ENCODE measurements at places on chromosomes 7 and 10.

DNA sequence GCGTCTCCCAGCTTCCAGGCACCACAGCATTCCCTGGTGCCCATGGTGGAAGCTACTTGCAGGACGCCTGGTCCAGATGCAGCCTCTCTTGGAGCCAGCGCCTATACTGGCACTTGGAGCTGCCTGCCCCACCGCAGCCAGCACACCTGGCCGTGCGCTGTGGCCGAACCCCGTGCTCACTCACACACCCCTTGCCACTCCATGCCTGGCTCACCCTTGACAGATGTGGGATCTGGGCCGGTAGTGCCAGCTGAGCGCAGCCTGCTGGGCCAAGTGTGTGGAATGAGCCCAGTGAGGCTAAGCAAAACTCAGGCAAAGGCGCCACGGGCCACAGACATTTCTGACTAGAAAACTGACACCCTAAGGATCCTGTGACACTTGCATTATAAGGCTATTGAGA lies 884.8 kb downstream of the LRMDA start:
- H3K27ac ChIP-seq, result no peak overlapping the region
- H3K27me3 ChIP-seq, result no peaks in the 10 kb centered on the region
- H3K4me3 ChIP-seq, result no peak overlapping the region
- DNase-seq, result no peak

DNA sequence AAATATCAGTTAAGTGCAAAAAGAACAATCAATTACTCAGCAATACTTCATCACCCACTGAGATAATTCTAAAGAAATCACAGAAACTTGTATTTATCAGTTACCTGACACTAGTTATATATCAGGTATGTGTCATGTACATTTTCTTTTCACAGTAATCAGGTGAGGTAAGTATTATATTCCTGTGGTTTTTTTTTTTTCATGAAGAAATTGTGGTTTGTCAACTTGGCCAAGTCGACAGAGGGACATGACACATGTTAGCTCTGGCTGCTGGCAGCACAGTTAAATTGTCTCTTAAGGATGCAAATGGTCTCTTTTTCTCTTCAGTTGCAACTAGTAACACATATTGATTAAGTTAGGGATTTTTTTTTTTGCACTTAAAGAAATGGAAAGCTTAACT lies 13.7 kb upstream of the GPR141 start:
- H3K27me3 ChIP-seq, result no peaks in the 10 kb centered on the region
- no peaks in the 10 kb centered on the region for H3K36me3 ChIP-seq
- no peak for DNase-seq
- no peak overlapping the region for H3K4me3 ChIP-seq

GRCh38 chr7:133139350-133139749 lies 57.5 kb upstream of the CHCHD3 start:
- no peaks in the 10 kb centered on the region for H3K36me3 ChIP-seq
- no peak for DNase-seq
- H3K27ac ChIP-seq, result no peak overlapping the region

DNA sequence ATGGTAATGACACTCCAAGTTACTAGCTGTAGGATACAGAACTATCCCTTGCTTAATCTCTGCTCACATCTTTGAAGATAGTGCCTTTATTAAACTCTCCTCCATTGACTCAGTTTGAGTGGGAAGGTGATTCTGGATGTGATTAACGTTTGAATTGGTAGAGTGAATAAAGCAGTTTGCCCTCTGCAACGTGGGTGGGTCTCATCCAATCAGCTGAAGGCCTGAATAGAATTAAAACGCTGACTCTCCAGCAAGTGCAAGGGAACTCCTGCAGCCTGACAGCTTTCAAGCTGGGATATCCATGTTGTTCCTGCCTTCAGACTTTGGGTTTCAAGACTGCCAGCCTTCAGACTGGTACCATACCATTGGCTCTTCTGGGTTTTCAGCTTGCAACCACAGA lies 21.6 kb downstream of the KLF14 start:
- no peaks in the 10 kb centered on the region for H3K36me3 ChIP-seq
- no peak overlapping the region for H3K27ac ChIP-seq
- no peaks in the 10 kb centered on the region for H3K4me1 ChIP-seq
- DNase-seq, result no peak
- H3K27me3 ChIP-seq, result no peaks in the 10 kb centered on the region

GRCh38 chr7:24911213-24911603 lies 68.8 kb downstream of the OSBPL3 start:
- H3K4me3 ChIP-seq, result no peak overlapping the region
- H3K36me3 ChIP-seq, result no peaks in the 10 kb centered on the region
- no peak for DNase-seq
- H3K27ac ChIP-seq, result no peak overlapping the region
- H3K4me1 ChIP-seq, result peaks cover 13% of the 10 kb centered on the region

- no peak for DNase-seq
- no peak overlapping the region for H3K27ac ChIP-seq
- no peak overlapping the region for H3K4me3 ChIP-seq
Measured at GRCh38 chr7:597348-598178, 77.9 kb upstream of the PDGFA start.

GRCh38 chr7:138825049-138825721 lies 27.2 kb upstream of the ATP6V0A4 start:
- no peak for DNase-seq
- H3K27ac ChIP-seq, result no peak overlapping the region
- no peaks in the 10 kb centered on the region for H3K4me1 ChIP-seq
- H3K4me3 ChIP-seq, result no peak overlapping the region
- no peaks in the 10 kb centered on the region for H3K36me3 ChIP-seq

DNA sequence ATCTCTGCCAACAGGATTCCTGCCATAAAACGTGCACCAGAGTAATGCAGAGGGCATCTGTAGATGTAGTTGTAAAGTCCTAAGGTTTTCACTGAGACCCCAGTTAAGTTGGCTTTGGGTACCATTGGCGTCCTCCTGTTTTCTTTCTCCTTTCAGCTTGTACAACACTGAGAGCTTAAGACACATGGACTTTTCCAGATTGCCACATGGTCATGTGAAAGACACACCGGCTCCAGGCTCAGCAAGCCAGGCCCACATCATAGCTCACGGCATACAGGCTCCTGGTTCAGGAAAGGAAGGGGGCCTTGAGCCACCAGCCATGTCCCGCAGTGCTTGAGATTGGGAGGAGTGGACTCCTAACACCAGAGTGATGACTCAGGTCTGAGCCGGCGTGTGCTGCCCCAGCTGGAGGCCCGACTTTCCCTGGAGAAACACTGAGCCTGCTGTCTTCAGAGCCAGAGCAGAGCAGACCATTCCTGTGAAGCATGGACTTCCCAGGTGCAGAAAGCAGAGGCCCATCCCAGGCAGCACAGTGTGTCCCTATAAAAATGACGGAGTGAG lies 252.7 kb downstream of the PRPF18 start:
- no peaks in the 10 kb centered on the region for H3K27me3 ChIP-seq
- peak overlapping the region; percentile 42 for H3K27ac ChIP-seq

DNA sequence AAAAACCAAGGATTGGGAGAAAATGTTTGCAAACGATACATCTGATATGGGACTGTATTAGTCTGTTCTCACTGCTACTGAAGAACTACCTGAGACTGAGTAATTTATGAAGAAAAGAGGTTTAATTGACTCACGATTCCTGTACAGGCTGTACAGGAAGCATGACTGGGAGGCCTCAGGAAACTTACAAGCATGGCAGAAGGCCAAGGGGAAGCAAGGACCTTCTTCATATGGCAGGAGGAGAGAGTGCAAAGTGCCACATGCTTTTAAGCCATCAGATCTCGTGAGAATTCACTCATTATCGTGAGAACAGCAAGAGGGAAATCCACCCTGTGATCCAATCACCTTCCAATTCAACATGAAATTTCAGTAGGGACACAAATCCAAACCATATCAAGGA lies 11.0 kb downstream of the ZNF713 start:
- peaks cover 11% of the 10 kb centered on the region for H3K36me3 ChIP-seq
- H3K27me3 ChIP-seq, result no peaks in the 10 kb centered on the region
- no peak overlapping the region for H3K27ac ChIP-seq
- H3K4me1 ChIP-seq, result no peaks in the 10 kb centered on the region
- no peak for DNase-seq

DNA sequence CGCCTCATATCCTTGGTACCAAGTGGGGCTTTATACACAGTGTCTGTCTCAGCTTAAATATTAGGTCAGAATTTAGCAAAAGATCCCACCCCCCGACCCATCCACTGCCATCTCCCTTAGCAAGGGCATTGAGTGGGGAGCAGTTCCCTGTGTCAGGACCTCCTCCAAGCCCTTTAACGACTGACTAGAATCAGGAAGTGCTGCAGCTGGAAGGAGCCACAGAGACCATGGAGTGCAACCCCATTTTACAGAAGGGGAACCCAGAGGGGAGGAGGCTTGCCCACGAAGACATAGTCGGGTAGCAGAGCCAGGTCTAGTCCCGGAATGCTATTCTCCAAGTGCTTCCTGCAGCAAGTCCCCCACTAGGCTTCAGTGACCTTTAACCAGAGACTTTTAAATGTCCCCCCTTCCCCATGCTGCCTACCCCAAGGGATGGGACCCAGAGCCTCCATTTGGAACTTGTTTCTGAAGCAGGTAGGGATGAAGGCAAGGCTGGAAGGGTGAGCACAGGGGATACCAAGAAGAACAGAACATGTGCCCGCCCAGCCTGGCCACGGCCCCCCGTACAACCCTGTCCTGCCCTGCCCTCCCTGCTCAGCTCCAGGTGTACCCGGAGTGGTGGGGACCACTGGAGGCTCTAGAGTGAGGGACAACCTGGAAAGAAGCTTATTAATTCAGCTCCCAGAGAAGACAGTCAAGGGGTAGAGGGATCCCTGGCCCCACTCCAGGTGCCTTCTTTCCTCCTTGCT lies 41.3 kb downstream of the C10orf105 start:
- no peak overlapping the region for H3K4me3 ChIP-seq
- no peaks in the 10 kb centered on the region for H3K36me3 ChIP-seq
- H3K27me3 ChIP-seq, result no peaks in the 10 kb centered on the region
- no peak for DNase-seq
